Nucleus accumbens (tissue), 56 donors: ENCODE measurements at places on chromosomes 11 and 22.

DNA sequence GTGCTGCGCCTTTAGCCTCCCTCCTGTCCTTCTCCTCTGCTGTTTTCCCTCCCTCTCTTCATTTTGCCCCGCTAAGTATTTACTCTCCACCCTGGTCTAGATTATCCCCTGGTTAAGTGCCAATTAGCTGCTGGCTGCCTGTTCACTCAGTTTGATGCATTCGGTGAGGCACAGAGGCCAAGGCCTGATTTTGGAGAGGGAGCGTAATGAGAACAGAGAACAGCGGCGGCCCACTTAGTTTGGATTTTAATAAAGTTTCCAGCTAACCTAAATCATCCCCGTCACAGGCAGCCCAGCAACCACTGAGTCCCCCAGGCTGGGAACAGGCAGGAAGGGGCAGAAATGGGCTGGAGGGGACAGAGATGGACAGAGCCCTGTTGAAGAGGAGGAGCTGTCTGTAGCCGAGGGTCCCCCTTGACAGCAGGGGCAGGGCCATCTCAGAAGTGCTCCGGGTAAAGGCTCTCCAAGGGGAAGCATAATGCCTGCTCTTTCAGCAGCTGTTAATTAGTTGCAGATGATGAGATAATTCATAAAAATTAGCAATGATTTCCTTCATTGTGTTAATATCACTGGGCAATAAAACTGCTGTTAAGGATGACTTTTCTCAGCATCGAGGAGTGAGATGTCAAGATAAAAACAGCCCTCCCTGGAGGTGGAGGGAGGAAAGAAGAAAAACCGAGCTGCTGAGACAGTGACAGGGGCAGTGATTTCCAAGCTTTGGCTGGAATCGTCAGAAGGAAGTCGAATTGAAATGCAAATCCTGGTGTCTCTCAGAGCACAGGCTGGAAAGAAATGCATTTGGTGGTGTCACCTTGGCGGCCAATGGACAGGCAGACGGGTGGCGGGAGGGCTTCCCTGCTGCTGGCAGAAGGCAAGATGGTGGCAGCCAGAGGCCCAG is 170.1 kb downstream of the GRIK4 start:
- DNase-seq: no peak

- DNase-seq: no peak
These were observed 40.0 kb downstream of the DCUN1D5 start for GRCh38 chr11:103051981-103052380.

GRCh38 chr11:75330291-75330690 is 21.2 kb downstream of the ARRB1 start:
- no peak for DNase-seq

DNA sequence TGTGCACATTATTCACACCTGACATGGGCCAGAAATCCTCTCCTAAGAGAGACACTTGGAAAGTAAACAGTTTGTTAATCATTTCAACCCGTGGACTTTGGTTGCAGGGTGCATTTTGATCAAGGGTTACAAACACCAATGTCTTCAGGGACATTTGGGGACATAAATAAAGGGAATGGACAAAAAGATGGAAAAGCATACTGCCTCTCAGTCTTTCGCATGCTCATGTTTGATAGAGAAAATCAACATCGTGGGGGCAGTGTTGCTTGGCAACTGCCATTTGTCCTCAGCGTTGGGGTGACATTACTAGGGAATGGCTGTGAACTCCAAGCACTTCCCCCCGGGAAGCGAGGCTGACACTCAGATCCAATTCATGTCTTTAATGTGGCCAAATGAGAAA is 114.7 kb upstream of the OR4B1 start:
- no peak for DNase-seq

DNA sequence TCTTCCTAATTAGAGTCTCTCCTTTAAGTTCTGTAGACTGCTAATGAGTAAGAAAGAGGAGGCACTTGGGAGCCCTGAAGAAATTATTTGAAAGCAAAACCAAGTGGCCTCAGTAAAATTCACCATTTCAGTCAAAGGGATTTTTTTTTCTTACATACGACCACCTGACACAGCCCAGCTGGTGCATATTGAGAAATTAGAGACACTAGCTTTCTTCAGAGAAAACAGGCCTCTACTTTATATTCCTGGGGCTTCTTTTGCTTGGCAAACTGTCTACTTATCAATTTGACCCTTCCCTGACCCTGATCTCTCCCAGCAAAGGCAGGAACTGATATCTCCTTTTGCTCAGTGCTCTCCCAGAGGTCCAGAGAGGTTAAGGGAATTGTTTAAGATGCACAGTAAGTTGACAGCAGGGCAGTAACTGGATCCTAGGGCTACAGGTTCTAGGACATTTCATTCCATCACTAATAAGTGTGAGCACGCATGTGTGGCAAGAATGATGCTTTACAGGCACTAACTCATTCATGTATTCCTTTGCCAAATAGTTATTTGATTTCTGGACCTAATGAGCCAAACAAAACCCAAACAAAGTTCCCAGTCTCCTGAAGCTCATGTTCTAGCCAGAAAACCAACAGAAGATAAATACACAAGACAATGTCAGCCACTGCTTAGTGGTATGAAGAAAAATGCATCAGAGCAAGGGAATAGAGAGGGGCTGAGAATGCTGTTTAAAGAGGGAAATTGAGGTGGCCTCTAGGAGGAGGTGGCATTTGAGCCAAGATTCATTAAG is 467.6 kb downstream of the SOX6 start:
- no peak for DNase-seq

- DNase-seq: peak; percentile 51
These were observed at the start of gene CD81 for GRCh38 chr11:2376751-2377451. Gene CD81, plus strand, starts transcription at chr11:2377310. Its CDS starts 240 bp downstream, at chr11:2377550.

GRCh38 chr22:20400606-20401375 is 6.8 kb downstream of the ZNF74 start:
- DNase-seq: no peak

DNA sequence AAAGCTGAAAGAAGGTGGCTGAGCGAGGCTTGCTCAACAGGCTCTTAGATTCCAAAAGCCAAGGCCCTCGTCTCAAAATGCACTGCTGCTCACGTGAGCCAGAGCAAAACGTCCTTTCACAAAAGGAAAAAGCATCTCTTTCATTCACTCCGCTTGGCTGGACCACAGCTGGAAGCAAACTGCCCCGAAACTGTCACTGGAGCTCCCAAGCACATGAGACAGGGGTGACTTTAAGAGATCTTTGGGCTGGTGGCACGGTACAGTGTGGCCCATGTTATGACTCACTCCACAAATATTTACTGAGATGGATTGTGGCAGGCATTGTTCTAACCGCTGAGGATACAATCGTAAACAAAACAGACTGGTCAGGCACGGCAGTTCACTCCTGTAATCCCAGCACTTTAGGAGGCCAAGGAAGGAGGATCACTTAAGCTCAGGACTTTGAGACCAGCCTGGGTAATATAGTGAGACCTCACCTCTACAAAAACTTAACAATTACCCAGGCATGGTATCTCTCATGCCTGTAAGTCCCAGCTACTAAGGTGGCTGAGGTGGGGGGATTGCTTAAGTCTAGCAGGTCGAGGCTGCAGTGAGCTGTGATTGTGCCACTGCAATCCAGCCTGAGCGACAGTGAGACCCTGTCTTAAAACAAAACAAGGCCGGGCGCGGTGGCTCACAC is 3.6 kb downstream of the PLA2G6 start:
- DNase-seq: peak; percentile 60

DNA sequence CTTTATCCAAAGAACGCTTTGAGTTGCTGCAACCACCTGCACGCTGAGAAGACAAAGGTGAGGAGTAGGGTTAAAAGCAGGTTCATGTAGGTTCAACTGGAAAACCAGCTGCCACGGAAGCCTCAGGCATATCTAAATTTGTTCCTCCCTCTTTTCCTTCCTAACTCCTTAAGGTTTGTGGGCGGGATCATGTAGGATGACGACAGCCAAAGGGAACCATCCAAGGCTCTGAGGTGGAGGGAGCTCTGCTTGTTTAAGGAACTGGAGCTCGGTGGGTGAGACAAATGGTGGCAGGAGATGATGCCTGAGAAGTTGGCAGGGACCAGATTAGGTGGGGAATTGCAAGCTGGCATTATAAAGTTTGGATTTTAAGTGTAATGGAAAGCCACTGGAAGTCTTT is 60.3 kb downstream of the SPON1 start:
- DNase-seq: no peak

DNA sequence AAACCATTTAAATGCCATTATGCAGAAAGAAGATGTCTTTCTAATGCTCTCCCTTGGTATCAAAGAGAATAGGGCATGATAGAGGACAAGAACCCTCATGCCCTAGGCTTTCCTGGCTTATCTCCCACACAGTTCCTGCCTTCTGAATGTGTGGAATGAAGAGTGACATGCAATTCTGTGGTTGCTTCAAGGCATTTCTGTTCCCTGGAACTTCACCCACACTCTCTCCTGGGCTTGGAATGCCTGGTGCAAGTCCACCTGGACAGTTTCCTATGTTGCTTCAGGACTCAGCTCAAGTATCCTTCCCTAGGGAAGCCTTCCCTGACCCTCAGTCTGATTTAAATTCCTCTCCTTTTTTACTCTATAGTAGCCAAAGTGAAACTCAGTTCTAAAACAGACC is 53.8 kb upstream of the DRD2 start:
- DNase-seq: no peak

DNA sequence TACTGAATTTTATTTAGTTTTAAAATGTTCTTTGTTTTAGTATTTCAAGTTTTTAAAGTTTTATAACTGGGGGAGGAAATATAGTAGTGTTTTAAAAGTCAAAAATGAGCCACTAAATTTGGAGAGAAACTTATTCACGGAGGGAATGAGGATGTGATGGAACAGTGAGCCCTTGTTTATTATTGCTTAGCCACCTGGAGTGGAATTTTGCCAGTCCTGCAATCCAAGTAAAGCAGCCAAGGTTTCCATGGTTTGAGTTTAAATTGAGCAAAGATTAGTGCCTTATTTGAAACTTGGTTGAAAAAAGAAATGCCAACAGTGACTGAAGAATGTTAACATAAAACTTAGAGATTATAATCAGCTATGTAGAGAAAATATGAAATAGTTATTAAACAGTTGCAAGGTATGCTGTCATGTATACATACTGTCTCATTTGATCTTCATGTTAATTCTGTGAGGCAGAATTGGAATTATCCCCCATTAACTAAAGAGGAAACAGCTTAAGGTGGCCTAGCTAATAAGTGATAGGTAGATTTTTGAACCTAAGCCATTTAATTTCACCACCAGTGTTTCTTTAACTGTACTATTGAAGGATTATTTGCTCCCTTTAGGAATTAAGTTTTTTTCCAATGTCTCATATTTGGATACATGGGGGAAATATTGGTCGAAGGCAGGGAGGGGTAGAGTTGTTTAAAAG is 36.4 kb downstream of the SWAP70 start:
- no peak for DNase-seq

GRCh38 chr11:115357066-115357465 is 147.1 kb downstream of the CADM1 start:
- DNase-seq: no peak

DNA sequence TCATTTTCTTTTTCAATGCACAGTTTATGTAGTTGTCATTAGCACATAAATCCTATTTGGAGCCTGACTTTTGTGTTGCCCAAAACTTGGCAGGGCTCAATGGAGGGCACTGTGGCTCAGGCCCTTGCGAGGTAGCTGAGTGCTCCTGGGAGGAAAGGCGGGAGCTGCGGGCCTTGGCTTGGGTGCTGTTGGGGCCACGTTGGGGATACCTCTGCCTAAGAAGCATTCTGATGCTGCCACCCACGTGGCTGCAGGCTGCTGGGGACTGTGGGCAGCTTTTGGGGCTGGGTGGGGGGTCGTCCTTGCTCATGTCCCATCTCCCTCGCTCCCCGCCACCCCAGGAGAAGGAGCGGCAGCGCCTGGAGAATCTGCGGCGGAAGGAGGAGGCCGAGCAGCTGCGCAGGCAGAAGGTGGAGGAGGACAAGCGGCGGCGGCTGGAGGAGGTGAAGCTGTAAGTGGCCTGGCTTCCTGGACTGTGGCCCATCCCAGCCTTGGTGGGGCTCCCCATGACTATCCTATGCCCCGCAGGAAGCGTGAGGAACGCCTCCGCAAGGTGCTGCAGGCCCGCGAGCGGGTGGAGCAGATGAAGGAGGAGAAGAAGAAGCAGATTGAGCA is 20.9 kb downstream of the INCENP start:
- no peak for DNase-seq

DNA sequence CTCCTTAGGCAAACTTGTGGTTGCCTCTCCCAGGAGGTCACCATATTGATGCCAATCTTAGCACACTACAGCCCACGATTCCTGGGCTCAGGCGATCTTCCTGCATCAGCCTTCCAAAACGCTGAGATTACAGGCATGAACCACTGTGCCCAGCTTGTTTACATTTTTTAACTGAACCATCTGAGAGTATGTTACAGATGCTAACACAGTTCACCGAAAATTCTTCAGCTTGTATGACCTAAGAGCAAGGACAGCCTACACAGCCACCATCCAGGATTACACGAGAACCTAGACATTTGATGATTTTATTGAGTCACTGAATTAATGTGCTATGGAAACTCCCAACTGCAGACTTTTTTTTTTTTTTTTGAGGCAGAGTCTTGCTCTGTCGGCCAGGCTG is 5.8 kb upstream of the LGALS1 start:
- no peak for DNase-seq

DNA sequence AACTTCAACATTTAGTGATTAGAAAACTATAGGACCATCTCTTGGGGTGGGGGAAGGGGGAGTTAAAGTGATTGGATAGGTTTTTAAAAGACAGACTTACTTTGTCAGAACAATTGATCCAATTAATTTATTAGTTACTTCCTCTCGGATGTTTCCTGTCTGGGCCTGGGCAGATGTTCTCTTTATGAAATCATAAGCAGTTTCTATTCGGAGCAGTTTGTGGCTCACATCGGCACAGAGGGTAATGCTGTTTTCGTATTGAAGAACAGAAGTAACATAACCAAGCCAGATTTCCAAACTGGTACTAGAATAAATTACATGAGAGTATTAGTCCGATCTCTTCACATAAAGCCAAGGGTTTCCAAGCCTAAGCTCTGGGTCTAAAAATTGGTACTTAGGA is 20.6 kb downstream of the PIWIL3 start:
- DNase-seq: no peak

GRCh38 chr11:110026858-110027626 is 66.2 kb upstream of the ZC3H12C start:
- peak; percentile 9 for DNase-seq

- DNase-seq: no peak
These were observed 423.9 kb upstream of the CHORDC1 start for GRCh38 chr11:90646706-90647105.
